Activated CD4-positive, CD25-positive, alpha-beta regulatory T cell (primary cell): ENCODE measurements at places on chromosomes 6 and 20.

GRCh38 chr20:63653974-63654668 lies 897 bp upstream of the STMN3 start:
- DNase-seq, result no peak

- no peak for DNase-seq
Observed at GRCh38 chr6:132512342-132512637, 626 bp downstream of the STX7 start.

- no peak for DNase-seq
Observed at GRCh38 chr6:169164986-169165385, 88.7 kb downstream of the THBS2 start.

DNA sequence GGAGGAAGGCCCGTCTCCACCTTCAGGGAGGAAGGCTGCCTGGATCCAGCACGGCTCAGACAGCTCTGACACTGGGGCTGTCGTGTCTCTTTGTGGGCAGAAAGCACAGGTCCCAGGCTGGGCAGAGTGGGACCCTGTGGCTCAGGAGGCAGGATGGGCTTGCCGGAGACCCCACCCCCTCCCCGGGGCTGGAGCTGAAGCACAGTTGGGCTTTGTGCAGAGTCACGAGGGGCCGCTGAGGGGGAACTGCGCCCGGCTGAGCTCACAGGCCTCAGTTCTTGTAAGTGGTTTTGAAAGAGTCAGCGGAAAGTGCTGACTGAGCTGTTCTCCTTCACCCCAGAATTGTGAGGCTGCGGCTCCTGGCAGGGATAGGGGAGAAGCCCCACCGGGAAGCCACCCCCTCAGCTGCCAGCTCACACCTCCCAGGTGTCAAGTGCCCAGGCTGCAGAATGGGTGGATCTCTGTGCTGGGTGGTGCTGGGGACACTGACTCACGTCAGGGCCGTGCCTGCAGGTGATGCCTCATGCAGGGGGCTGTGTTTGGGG lies 145.5 kb upstream of the RNF24 start:
- no peak for DNase-seq
